ENCODE measurements at places on chromosomes 3 and 15.

GRCh38 chr3:50617911-50618481 is 1.0 kb downstream of the MAPKAPK3 start:
- DNase-seq = no peak

DNA sequence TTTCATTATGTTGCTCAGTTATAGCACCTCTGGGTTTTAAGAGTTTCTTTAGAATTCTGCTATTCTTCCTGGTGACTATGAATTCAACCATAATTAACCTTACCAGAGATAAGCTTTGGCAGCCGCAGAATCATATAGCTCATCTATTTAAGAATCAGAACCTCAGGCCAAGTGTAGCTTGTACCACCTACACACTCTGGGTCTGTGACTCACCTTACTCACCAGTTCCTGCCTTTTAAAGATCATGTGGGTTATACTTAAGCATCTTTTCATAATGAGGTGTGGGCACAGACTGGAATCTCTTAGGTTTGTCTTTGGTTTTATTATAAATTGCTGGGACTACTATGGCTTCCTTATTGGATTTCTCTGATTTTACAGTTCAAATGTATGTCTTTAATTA is 21.9 kb downstream of the CDV3 start:
- no peak for DNase-seq

- no peak for DNase-seq
Measured at GRCh38 chr15:61794276-61794675, 266.0 kb downstream of the VPS13C start.

DNA sequence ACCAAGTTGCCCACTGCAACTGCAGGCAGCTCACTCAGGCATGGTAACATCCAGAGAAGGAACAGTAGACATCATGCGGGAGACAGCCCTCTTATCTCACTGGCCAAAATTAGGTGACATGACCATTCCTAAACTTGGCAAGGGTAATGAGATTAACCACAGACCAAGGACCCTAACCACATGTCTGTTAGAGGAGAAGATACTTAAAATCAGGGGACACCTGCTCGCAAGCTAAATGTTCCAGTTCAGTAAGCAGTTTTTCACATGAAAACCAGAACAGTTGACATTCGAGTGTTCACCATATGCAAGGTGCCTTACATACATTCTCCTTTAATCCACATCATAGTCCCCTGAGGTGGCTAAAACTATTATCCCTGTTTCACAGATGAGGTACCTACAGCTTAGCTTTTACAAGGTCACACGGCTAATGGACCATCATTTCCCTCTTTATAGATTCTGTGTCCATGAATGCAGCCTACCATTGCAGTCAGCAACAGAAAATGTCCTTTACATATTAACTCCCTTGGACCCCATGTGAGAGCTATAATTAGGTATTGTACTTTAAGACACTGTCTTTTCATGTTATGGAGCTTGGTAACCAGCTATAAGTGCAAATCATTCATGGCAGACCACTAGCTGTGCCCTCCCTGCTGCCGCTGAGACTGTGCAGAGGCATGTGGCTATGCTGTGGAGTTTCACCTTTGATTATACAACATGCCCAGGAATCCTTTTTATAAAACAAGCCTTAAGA is 154.1 kb downstream of the LIPC start:
- DNase-seq = no peak

DNA sequence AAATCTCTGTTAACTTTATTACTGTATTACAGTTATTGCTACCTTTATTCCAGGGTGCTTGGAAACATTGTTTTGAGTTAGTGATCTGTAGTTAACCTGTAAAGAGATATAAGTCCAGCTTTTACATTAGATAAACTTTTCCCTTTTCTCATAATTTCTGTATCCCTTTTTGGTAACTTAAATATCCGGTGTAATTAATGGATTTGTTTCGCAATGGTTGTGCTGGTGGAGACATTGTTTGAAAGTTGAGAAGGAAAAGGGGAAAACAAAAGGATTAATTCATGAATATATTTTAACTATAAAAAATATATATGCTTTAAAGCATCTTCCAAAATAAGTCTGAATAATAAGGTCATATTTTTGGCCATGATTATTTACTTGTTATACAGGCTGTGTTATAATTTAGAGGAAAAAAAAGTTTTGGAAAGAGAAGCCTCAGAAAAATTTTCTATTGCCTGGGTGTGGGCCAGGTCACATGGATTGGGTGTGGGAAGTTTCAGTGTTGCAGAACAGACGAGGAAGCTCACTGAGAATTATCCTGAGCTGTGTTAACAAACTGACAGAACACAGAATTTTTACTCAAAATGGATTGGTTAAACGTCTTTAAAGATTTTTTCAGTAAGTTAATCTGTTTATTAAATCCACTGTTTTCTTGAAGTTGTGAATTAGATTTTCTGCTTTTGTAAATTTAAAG is 27.7 kb upstream of the IL20RB start:
- DNase-seq = no peak

DNA sequence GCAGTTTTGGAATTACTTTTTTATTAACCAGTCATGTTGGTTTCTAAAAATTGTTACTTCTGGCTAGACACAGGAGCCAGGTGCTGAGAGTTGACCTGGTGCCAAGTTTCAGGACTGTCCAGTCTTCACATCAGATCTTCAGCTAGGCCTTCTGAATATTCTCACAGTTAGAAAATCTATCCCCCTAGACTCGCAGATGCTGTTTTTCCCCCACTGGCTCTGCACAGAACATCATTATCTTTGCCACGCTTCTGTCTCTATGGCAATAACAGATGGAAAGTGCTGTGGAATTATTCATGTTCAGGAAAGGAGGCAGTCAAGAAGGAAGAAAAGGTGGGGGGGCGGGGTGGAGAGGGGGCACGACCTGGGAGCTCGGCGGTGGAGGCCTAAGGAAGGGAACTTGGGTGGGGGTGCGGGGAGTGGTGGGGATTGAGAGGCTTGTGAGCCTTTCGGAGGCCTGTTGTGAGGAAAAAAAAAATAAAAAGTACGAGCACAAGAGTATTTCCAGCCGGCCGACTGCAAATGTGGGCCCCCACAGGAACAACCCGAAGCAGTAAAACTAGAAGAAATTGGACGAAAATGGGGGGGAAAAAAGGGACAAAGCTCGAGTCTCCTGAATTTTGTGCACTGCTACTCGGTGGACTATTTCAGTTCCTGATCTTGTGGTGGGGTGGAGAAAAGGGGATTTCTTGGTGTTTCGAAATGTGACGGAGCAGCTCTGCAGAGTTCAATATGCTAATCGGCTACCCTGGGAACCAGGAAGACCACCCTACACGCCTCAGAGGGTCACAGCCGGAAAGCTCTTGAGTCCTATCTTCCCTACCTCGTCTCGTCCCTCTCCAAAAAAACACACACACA is 1.5 kb upstream of the SKIL start:
- DNase-seq = no peak

DNA sequence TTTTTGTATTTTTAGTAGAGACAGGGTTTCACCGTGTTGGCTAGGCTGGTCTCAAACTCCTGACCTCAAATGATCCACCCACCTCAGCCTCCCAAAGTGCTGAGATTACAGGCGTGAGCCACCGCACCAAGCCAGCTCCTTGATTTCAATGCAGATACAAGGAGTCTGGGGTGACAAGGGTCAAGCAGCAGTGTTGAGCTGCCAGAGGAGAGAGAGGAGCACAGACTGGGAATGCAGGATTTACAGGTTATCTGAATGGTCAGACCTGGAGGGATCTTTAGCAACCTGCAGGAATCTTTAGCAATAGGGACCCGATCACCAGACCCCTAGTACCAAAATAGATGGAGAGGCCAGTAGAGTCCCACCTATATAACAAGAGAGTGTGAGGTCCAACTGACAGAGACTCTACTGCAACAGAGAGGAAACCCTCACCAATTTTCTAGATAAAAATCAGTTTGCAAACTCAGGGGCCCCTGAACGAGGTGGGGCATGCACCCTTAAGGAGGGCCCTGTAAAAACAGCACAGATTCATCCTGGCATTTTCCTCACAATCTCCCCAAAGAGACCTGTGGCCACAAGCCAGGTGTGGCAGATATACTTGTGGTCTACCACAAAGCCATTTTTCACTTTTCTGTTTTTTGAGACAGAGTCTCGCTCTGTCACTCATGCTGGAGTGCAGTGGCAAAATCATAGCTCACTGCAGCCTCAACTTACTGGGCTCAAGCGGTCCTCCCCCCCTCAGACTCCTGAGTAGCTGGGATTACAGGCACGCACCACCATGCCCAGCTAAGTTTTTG is 10.7 kb upstream of the SHISA5 start:
- DNase-seq = no peak

DNA sequence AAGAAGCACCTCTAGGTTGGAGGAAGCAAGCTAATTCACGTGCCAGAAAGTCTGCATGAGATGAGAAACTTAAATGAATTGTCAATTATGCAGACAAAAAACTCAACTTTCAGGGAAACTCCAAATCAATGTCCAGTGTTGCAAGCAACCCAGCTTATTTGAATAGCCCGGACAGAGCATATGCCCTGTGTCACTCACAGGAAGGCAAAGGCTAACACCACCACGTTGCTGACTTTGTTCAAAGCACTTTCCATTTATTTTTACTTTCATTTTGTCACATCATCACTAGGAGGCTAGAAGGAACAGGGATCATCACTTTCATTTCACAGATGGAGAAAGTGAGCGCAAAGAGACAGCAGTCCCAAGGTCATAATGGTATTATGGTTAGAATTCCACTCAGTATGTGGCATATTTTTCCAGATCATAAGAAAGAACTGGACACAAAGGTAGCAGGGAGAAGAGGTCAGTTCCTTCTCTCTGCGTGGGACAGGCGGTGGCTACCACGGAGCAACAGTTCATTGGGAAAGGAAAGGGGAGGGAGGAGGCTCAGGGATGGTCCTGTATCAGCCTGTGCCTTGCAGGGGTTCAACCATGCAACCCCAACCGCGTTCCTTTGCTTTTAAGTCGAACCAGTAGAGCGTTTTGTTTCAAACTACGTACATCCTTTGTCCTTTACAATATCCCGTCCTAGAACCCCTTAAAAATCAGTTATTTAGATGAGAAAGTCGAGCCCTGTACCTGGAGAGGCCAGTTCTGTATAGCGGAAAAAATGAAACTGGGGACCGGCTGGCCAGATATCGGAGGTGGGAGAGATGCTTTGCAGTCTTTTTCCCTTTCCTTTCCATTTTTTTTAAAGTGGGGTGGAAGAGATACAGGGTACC is 1.1 kb downstream of the HEG1 start:
- DNase-seq = no peak

- no peak for DNase-seq
Measured at GRCh38 chr3:129413687-129414506, 14.5 kb downstream of the EFCAB12 start.

DNA sequence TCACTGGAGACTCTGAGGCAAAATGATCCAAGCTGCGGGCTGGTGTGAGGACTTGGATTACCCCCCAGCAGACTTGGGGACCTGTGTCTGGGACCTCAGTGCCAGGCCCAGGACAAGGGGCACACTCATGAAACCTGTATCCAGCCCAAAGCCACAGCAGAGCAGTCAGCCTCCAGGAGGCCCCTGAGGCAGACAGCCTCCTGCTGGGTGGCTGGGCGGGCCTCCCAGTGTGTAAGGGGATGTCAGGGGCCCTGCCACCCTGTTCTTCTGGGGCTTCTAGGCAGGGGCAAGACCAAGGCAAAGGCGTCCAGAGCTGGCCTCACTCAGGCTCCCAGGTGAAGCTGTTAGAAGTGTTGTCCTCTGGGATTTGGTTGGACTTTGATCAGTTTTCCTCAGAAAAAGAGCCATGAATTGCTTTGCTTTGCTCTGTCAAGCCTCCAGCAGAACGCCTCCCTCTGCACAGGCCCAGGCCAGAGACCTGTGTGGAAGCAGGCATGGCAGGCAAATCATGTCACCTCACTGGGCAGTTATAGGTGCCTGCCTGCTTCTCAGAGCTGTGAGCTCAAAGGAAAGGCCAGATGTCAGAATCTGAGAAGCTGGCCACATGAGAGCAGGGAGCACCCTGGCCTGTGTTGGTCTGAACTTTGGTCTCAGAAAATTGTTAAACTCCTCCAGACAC is 77.4 kb downstream of the SMAD6 start:
- DNase-seq = no peak

DNA sequence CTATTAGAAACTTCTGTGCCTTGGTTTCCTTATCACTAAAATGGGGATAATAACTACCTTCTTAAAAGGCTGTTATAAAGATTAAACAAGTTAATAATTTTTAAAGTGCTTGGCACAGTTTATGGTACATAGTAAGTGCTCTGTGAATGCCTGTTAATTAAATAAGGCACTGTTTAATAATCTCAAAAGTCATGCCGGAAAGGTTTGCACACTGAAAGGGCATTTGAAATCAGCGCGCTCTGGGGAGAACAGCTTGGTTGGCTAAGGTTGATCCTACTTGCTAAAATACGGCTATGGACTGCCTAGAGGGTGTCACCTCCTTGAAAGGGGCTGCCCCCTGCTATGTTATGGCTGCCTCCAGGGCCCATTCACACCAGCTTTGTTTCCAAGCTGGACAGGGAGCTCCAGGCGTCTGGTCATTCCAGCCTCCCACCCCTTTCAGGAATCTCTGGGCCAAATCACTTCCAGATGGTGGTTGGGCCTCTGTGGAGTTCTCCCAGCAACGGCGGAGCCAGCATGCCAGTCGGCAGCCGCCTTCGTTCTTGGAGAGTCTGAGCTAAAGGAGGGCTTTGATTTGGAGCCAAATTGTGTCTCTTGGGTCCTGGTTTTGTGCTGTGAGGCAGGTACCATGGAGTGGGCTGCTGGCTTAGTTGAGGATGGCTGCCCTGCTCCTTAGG is 5.9 kb downstream of the FLNB start:
- DNase-seq = no peak

DNA sequence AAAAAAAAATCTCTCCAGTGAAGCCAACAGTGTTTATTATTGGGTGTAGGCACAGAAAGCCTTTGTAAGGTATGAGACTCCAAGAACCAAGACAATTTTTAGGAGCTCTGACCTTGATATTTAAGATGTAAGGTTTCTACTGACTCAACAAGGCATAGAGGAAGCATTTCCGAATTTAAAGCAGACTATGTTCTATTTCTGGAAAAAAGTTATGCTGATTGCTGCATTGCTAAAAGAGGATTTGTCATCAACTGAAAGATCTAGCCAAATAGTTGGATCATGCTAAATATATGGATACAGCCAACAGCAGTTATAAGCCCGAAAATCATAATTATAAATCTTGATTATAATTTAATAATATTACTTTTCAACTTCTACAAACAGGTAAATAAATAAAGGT is 53.3 kb upstream of the MELTF start:
- no peak for DNase-seq

DNA sequence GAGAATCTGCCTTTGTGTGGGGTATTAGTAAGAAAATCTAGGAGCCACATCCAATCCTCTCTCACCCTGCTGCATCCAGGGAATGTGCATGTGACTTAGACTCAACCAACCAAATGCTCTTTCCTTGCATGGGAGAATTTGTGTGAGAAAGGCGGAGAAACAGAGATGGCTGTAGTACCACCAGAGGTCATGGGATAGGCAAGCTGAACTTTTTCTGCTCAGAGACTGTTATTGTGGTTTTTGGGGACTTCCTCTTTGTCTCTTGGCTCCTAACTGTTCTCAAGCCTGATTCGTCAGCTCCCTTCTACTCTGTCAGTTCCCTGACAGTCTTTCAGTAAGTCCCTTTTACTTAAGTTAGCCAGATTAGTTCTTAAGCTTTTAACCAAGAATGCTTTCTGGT is 2.6 kb upstream of the ZSCAN2 start:
- DNase-seq = no peak

All from NCI-H1048 (cell line).